ENCODE measurements at places on chromosomes 12 and 14.
A peak's percentile ranks its signal among the peaks of the same experiment; 100 is the strongest.

DNA sequence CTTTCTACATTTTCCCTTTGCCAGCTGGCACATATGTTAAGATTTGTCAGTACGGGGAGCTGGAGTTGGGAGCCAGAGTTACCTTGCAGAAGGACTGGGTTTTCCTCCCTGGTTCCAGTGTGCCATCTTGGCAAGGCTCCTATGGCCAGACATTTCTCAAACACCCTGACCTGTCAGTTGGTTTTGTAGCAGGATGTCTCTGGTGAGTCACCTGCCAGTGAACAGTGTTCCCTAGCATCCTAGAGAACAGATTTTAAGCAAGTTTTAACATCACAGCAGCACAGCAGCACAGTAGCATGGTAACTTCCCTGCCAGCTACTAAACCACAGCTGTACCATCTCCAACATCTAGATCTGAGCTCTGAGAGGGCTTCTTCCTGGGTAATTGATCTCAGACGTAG lies 26.2 kb upstream of the KTN1 start:
- DNase-seq = no peak

- DNase-seq = no peak
Measured at GRCh38 chr12:28987538-28988324, 161.3 kb upstream of the FAR2 start.

DNA sequence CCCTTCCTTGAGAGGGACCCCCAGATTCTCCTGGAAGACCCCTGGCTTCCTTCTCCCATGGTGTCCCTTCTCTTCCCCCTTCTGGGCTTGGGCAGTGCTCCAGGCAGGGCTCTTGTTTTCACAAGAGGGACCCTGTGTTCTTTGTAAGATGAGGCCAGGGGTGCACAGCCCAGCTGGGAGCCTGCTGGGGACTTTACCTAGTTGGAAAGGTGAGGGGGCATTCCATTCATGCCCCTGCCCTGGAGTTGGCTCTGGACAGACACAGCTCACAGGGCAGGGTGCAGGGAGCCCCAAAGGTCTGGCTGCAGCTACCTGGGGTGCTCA lies 31.2 kb downstream of the ISCA2 start:
- no peak for DNase-seq

- peak; percentile 73 for DNase-seq
Measured at GRCh38 chr12:121811434-121812319, 7.9 kb downstream of the SETD1B start.

GRCh38 chr12:57128519-57129247 lies 400 bp downstream of the LRP1 start:
- DNase-seq = no peak

GRCh38 chr12:115042341-115042740 lies 358.4 kb upstream of the TBX3 start:
- DNase-seq = no peak

All from T-helper 17 cell (primary cell).